ENCODE measurements at places on chromosomes 3 and 15.

- DNase-seq: no peak
These were observed 55.9 kb downstream of the DNASE1L3 start for GRCh38 chr3:58154626-58155449.

GRCh38 chr3:141652349-141652748 is 85.7 kb upstream of the RNF7 start:
- no peak for DNase-seq

GRCh38 chr15:27844018-27844666 is 255.0 kb downstream of the OCA2 start:
- DNase-seq: no peak

DNA sequence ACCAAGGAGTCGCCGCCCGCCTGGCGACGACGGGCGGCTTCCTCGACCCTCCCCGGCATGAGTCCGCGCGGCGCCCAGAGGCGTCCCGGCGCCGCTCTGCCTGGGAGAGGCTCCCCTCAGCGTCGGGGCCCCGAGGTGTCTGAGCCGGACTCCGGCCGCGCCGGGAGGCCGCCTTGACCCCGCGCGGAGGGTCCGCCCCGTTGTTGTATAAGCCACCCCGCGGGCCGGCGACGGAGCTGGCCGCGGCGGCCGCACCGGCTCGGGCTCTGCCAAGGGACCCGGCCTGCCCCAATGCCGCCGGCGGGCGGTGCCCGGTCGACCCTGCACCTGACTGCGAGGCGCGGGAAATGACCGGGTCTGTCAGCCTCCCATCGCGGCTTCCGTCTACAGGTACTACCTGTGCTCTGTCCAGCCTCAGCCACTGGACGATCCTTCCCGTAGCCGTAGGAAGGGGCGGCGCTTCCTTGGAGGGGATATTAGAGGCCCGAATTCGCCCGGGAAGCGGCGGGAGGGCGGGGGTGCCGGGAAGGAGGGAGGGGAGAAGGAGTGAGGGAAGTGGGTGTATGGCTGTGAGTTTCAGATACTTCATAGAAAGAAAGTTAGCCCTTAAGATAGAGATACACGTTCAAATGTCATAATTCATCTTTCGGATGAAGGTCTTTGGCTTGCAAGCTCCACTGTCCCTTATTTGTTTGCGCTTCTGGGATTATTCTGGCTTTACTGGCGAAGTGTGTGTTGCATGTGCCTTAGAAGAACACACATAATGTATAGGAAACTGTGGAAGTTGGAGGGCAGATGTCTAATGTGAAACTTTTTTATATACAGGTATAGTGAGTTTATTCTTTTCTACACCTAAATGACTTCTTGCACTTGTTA is 620 bp downstream of the ABHD5 start:
- peak; percentile 83 for DNase-seq

GRCh38 chr3:119245778-119246177 is 5.1 kb upstream of the B4GALT4 start:
- DNase-seq: peak; percentile 43

DNA sequence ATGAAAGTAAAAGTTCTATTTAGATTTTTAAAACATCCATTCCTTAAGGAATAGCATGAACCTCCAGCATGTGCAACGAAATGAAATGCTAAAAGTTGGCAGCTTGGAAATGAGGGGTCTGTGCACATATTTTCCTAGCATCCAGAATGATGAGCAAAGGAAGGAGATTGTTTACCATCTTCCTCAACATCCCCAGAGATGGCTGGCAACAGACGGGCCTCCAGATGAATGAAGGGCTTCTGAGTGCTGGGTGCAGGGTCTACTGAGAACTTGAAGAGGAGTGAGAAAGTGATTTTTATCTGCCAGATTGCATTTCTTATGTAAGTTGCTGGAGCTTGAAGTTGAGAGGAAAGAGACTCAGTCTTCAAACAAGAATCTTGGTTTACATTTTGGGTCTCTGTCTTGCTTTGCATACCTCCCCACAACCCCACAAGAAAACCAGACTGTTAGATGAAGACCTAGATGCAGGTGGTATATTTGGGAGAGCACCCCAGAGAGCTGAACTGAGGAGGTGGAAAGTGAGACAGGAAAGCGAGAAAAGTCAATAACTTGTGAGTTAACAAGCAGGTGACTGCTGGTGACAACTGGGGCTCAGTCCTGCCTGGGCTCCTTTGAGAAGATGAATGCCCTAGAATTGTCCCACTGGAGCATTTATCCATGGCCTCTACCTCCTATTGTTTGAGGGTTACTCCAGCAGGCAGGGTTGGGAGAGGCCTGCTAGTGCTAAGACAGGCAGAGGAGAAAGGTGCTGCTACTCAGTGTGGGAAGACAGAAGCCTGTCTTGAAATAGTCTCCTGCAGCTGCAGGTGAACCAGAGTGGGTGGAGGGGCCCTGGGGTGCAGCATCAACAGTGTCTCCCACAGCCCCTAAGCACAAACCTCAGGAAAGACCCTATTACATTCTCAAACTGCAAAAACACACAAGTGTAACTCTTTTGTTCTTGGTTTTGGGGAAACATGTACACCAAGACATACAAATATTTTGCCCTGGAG is 10.5 kb upstream of the CCK start:
- no peak for DNase-seq

GRCh38 chr3:35487376-35487775 is 151.9 kb upstream of the ARPP21 start:
- no peak for DNase-seq

DNA sequence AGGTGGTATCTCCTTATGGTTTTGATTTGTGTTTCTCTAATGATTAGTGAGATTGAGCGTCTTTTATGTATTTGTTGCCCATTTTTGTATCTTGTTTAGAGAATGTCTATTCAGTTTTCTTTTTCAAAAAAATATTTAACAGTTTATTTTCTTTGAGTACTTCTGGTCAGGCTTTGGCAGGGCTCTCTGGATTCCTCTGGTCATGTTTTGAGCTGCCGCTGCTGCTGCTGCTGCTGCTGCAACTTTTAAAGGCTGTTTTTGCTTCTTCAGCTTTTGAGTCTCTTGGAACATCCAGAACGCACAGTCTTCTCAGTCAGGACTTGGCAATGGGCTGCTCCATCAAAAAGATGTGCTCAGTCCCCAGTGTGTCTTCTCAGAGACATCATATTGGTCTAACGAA is 40.1 kb downstream of the REC114 start:
- DNase-seq: no peak

DNA sequence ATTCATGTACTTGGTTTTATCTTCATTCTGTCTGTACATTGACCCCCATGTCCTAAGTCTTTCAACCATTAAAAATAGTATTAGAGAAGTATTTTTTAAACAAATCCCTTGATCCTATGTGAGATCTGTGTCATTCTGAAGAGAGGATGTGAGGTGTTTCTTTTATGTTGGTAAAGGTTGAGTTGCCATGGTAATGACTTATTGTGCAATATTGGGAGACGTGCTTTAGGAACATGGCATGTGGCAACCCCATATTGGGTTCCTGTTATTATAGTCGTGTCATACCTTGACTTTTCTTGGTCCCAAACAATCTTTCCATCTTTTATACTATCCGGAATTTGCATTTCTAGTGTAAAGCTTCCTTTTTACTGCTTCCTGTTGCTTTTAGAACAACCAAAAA is 203.1 kb downstream of the KCNAB1 start:
- DNase-seq: no peak

DNA sequence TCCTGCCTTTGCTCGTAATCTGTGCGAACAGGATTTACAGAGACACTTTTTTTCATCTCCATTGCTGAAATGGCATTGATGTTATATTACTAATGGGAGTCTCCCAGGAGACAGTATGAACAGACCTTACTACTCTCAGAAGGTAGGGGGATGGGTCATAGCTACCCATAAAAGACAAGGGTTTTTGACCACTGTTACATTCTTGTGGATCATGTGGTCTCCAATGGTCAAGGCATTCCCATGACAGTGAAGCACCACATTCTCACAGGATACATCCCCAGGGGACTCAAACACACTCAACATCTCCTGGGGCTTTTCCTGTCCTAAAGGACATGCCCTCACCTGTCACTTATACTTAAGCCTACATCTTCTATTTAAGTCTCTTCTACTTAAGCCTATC is 40.8 kb downstream of the MKRN3 start:
- no peak for DNase-seq

- DNase-seq: no peak
These were observed 1.1 kb downstream of the CMTM7 start for GRCh38 chr3:32392536-32393302.

- DNase-seq: no peak
These were observed 91.0 kb upstream of the CHMP2B start for GRCh38 chr3:87136066-87136596.

DNA sequence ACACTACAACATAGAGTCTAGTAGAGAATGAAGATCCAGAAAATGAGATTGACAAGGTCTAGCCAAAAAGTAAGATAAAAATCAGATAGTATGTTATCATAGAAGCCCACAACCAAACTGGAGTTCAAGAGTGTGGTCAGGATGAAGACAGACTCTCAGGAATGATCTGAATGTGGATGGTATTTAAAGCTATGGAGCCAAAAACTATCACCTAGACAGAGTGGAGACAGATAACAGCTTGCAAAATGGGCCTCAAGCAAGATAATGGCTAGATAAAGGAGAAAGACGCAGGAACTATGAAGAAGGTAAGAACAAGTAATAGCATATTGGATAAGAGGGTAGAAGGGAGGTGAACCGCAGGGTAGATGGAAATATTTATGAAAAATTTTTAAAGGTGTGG is 35.4 kb downstream of the ZMAT3 start:
- DNase-seq: no peak

GRCh38 chr3:61560517-61561373 is 626 bp upstream of the PTPRG start:
- peak; percentile 89 for DNase-seq

GRCh38 chr3:196168808-196169391 is 42.3 kb downstream of the ZDHHC19 start:
- DNase-seq: no peak

GRCh38 chr3:185311991-185312390 is 50.9 kb upstream of the MAP3K13 start:
- DNase-seq: no peak

DNA sequence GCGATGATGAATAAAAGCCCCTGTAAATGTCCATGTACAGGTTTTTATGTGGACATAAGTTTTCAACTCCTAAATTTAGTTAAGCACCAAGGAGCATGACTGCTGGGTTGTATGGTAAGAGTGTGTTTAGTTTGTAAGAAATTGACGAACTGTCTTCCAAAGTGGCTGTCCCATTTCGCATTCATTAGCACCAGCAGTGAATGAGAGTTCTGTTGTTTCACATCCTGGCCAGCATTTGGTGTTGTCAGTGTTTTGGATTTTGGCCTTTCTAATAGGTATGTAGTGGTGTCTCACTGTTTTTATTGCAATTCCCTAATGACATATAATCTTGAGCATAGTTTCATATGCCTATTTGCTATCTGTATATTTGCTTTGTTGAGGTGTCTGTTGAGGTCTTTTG is 3.7 kb downstream of the ZNF621 start:
- no peak for DNase-seq

- DNase-seq: no peak
These were observed 24.9 kb downstream of the CXCR6 start for GRCh38 chr3:45968149-45968548.

DNA sequence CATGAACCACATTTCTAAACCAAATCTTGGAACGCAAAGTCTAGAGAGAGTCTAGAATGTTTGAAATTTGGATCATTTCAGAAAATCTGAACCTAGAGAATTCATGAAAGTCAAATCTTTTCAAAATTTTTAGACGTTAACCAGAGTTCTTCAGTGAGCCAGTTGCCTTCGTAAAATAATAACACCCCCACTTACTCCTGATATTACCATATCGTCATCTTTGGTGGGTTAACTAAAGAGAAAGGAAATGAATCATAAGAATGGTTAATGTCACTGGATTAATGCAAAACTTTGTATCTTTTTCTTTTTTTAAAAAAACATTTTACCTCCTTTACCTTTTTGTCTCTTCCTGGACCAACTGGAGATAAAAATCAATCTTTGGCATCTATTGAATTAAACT is 1.2 kb upstream of the ZBED2 start:
- no peak for DNase-seq

Measured in NCI-H1417 (cell line).